ENCODE measurements at places on chromosomes 12 and 14.
A peak's percentile ranks its signal among the peaks of the same experiment; 100 is the strongest.

DNA sequence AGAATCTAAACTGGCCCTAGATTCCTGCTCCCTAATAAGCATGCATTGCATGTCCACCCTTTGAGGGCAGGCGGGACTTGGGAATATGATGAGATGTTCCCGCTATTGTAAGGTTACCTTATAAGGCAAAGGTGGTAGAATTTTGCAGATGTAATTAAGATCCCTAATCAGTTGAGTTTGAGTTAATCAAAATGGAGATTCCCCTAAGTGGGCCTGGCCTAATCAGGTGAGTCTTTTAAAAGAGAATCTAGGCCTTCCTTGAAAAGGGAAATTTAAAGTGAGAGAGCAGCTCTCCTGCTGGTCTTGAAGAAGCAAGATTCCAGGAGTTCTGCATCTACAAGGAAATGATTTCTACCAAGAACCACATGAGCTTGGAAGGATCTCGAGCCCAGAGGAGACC is 83.4 kb downstream of the DICER1 start:
- no peak for ATAC-seq

GRCh38 chr14:90722590-90722989 is 93.6 kb downstream of the TTC7B start:
- no peak for ATAC-seq

DNA sequence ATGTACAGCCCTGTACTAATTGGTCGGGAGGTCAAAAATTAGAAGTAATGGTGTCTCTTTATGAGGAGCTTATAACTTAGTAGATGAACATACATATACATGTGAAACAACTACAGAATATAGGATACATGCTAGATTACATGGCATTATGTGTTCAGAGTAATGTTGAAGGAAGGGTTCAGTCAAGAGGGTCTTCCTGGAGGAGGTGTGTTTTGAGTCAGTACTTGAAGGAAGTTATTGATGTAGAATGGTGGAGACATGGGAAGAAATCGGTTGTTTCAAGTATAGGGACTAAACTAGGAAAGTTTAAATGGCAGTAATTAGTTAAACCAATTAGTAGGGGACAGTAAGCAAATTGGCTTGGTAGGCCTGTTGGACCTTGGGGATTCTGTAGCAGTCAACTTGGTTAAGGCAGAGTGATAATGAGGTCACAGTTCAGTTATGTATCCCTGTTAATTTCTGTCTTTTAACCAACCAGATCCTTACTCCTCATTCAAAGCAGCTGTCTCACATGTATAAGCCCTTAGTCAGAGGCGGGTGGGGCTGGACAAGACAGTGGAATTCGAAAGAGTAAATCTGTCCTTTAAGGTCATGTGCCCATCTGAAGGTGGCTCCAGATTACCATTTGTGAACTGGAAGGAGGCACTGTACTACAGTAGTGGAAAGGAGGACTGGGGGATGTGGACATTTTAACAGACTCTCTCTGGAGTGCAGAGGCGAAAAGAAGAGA is 3.5 kb upstream of the ANKRD52 start:
- ATAC-seq, result no peak

DNA sequence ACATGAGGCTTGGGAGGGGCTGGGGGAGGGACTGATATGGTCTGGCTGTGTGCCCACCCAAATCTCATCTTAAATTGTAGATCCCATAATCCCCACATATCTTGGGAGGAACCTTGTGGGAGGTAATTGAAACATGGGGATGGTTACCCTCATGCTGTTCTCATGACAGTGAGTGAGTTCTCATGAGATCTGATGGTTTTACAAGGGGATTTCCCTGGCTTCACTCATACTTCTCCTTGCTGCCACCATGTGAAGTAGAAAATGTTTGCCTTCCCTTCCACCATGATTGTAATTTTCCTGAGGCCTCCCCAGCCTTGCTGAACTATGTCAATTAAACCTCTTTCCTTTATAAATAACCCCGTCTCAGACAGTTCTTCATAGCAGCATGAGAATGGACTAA is 362.9 kb downstream of the PCNX1 start:
- no peak for ATAC-seq

DNA sequence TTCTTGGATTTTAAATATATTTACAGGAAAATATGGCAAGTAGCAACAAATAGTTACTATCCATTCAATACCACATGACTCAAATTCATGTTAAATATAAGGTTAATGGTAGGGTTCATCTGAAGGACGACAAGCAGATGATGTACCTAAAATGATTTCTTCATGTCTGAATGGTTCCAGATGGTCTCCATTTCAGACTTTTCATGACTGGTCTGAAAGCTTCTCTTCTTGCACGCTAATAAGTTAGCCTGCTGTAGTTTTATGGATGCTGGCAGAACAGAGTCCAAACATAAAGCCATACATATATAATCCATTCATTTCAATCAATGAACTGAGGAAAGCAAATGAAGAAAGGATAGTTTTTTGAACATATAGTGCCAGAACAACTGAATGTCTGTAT is 257.0 kb upstream of the MGAT4C start:
- no peak for ATAC-seq

- no peak for ATAC-seq
These were observed 59.6 kb downstream of the ANAPC7 start for GRCh38 chr12:110343736-110344555.

GRCh38 chr14:61588419-61588901 is 106.9 kb upstream of the HIF1A start:
- ATAC-seq, result peak; percentile 47
